ENCODE measurements at places on chromosomes 3 and 15.

DNA sequence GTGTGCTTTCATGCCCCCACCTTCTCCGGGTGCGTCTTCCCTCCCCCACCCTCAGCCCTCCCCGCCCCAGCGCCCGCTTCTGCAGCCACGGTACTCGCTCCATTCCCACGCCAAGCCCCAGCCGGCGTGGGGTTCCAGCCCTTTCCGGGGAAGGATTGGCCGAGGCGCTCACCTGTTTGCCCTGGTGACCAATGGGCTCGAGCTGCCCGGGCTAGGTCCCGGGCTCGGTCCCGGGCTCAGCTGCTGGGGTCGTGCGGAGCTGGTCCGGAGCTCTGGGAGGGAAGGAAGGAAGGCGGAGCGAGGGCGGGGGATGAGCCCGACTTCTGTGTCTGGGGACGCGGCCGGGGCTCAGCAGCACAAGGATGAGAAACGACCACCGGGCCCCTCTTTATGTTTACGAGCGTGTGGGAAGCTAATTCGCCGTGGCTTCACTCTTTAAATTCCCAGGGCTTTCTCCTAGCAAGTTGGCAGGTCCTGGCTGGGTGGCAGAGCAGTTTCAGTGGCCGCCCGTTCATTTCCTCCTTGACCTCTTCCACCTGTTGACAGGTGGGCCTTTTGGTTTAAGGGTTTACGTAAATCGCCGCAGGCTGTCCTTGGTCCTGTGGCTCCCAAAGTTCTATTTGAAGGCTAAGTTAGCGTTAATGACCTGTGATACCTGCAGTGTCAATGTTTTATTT is at the start of gene IGSF10:
IGSF10 (minus strand) TSS at position 288 of the 677 bp plus-strand sequence. CDS start 2,352 bp downstream, outside the sequence.
- DNase-seq, result no peak

- no peak for DNase-seq
These were observed 473.3 kb upstream of the TPRG1 start for GRCh38 chr3:188698436-188698835.

DNA sequence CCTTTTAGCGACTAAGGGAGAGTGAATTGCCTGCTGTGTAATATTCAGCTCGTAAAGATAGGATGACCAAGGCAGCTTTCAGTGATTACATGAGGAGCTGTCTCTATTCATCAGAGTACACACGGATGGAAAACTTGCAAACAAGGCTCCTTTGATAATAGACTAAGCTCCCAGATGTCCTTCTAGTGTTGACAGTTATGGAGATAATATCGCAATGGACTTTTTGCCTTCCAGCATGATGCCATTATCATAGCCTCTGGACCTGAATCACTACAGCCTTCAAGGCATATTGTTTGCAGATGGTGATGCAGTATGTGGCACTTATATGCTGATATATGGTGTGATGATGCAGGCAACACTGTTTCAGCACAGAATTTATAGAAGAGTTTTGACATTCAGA is 93.9 kb downstream of the ECT2 start:
- DNase-seq, result no peak

- no peak for DNase-seq
These were observed 812.4 kb upstream of the DPPA4 start for GRCh38 chr3:110149763-110150162.

DNA sequence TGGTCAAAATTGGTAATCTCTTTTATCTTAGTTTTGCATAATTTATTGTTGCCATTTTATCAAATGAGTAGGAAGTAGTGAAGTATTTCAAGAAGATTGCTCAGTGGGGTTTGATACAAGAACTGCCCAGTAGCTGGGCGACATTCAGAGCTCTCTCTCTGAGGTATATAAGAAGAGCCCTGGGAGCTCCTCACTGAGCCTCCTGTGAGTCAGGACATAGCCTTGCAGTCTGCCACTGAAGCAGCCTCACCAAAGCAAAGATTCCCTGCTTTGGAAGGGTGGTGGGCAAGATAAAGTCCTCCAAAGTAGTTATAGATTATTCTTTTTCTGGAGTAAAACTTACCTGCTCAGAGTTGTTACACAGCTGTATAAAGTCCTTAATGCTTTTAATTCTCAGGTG is 26.1 kb downstream of the SKIL start:
- no peak for DNase-seq

DNA sequence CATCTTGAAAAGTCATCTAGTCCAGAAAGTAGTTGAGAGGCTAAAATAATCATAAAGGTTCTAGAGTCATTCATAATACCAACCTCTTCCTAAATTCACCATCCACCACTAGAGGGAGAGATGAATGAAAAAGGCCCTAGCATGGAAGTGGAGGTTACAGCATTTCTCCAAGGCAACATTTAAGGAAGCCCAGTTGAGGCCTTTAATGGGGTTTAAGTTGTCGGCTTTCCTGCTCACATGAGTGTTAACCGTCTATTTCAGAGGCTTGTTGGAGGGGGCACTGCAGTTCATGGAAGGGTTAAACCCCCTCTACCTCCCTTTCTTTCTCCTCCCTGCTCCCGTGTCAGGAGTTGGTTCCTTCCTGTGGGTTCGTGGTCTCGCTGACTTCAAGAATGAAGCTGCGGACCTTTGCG is 3.8 kb upstream of the SLCO3A1 start:
- peak; percentile 50 for DNase-seq

GRCh38 chr3:182596676-182597410 is 196.5 kb upstream of the ATP11B start:
- DNase-seq, result peak; percentile 28

GRCh38 chr3:127796831-127797150 is 25.5 kb downstream of the MGLL start:
- DNase-seq, result no peak

GRCh38 chr3:104879919-104880318 is 486.8 kb upstream of the ALCAM start:
- no peak for DNase-seq

- DNase-seq, result no peak
These were observed 132.6 kb downstream of the DIPK2A start for GRCh38 chr3:144104186-144104585.

- no peak for DNase-seq
These were observed 197.2 kb downstream of the KCNAB1 start for GRCh38 chr3:156317462-156318074.

- DNase-seq, result no peak
These were observed 4.8 kb upstream of the PCSK6 start for GRCh38 chr15:101494251-101494796.

- no peak for DNase-seq
These were observed 31.1 kb upstream of the NEO1 start for GRCh38 chr15:73021139-73021621.

DNA sequence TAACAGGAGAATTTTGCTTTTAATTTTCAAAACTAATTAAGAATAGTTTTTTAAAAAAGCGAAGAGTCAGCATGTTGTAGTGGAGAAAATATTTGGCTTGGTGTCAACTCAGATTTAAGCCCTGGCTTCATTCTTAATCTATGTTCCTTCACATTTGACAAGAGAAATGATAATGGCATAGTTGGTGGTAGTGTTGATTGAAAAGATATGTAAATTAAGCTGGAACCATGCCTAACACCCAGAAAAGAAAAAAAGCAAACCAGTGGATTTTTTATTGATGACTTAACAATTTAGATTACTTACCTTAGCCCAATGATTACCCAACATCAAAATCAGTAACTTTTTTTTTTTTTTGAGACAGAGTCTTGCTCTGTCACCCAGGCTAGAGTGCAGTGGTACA is 27.4 kb downstream of the TCAIM start:
- no peak for DNase-seq

DNA sequence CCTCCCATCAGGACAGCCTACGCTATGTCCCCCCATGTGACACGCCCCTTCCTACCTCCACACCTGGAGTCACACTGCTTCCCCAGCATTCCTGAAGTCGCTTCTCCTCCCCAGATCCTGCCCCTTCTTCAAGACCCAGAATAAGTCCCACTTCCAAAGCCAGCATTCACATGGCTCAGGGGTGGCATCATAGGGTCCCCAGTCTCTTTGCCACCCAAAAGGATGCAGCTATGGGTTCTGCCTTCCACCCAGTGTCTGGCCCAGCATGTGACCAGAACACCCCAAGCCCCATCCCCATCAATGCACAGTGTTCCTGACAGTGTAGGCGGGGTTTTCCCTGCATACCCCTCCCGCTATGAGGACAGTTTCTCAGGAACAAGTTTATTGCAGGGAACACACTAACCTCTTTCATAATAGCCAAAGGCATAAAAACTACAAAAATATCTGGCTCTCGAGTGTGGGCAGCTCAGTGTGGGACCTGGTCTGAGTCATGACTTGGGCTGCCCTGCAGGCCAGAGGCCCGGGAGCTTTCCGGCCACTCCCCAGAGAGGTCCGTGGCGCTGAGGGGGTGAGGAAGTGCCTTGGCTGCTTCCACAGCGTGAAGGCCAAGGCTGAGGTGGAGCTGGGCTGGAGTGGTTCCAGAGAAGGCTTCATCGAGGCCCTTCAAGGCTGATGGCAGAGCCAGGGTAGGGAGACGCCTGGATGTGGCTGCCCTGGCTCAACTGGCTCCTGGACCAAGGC is 5.8 kb downstream of the ISLR start:
- no peak for DNase-seq

- DNase-seq, result no peak
These were observed 3.0 kb downstream of the SPATA16 start for GRCh38 chr3:173138026-173138425.

DNA sequence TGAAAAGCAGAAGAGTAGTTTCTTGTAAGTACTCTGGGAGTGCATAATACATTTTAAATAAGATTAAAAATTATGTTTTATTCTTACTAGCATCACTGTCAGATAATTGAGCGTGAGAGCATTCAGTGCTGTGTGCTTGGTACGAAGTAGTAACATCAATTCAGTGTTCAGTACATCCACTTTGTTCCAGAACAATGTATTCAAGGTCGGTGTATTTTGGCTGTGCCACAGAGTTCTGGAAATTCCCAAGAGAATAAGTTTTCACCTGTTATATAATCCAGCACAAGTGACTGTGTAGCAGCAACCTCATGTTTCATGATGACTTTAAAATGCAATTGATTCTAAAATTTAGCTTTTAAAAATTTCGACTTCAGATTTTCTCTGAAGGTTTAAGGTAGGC is 130.6 kb downstream of the IGF1R start:
- DNase-seq, result no peak

- DNase-seq, result peak; percentile 72
These were observed at the start of gene RPL29 for GRCh38 chr3:51995346-51996163. RPL29 (minus strand) TSS chr3:51995895; CDS start chr3:51995461, 434 bp downstream.

DNA sequence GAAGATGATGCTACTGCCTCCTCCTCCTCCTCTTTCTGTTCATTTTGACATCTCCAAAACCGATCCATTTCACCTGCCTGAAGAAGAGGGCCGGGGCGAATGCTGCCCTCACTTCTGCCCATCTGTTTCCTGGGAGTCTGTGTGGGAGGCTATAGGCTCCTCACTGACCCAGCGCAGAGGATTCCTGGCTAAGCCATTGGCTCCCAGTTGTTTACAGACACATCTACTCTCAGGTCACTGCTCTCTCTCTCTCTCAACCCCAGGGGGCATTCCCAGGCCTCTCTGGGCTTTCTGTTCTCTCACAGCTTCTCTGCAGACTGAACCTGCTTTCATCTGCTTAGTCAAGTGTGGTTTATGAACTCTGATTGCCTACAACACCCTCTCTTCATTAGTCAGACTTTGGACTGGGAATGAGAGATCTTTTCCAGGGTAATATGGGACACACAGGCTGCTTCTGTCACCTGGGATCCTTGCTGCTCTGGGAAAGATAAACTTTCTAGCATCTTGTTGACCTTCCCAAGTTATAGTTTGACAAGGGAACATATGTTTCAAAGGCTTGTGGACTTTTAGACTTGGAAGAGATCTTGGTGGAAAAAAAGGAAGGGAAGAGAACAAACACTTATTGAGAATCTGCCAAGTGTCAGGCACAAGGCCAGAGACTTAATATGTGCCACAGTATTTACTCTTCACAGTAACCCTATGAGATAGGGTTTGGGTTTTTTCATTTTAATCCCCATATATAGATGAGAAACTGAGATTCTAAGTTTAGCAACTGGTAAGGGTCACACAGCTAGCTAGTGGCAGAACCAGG is 30.2 kb upstream of the USP3 start:
- DNase-seq, result peak; percentile 92

DNA sequence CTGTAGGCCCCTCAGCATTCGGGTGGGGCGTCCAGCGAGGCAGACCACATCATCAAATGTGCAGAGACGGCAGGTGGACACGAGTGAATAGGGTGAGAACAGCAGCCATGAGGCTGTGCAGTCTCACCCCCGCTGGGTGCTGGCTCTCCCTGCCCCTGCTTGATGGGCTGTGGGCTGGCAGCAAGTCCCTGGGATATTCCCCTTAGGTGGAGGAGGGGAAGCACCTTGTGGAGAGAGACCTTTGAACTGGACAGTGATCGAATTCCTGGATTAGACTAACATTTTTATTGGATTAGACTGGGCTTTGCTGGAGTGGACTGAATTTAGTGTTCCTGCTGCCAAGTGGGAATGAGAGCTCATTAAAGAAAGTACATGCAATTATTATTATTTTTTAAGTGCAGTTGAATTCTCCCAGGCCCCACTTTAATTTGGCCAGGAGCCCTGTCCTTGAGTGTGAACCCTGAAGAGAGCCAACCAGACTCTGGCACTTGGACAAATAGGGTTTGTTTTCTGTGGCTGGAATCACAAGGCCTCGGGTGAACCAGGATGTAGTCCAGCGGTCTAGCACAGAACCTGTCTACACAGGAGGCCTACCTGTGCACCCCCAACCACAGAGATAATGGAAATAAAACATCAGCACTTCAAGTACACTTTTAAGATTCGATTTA is 193.1 kb downstream of the ABHD5 start:
- DNase-seq, result peak; percentile 53

- DNase-seq, result no peak
These were observed 44.8 kb upstream of the RNU6-1 start for GRCh38 chr15:67884514-67885174.

DNA sequence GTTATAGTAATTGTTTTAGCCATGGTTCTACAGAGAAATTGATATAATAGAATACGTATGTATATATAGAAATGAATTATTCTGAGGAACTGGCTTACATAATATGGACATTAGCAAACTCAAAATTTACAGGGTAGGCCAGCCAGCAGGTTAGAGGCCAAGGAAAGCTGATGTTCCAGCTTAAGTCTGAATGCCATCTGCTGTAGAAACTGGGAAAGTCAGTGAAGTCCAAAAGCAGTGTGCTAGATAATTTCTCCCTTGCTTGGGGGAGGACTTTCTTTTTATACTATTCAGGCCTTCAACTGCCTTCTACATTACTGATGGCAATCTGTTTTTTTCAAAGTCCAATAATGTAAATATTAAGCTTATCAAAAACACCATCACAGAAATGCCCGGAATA is 1174.7 kb downstream of the ZPLD1 start:
- no peak for DNase-seq

DNA sequence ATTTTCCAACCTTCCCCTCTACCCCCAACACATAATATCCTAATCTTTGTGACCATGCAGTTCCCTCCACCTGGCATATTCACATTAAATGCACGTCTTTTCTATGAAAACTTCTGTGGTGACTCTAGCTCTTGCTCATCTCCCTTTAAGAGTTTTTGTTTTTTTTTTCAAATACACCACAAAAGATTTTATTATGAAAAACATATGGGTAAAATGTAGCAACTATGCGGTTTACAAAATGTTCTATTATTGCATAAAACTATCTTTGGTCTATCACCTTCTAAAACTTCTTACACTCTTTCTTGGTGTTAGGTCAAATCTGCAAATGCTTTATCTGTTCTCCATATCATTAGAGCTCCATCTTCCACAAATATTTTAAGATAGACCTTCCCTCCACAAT is 38.6 kb upstream of the ADGRG7 start:
- DNase-seq, result no peak

GRCh38 chr15:92520914-92521623 is 127.4 kb downstream of the ST8SIA2 start:
- DNase-seq, result no peak

Data from T47D (cell line).